Neural progenitor cell (in vitro differentiated cells): ENCODE measurements at places on chromosomes 12 and 14.

DNA sequence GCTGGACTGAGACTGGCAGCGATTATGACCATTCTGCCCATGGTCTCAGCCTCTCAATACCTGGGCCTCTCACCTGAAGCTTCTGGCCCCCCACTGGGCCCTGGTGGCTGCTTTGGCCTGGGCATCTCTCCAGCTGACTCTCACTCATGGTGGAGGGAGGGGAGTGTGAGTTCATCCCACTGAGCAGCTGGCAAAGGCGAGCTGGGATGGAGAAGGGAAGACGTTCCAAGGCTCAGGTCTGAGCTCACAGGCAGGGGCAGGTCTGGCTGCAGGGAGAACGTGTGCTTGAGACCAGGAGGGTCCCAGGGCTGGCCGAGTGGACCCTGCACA, 103.5 kb downstream of the TMEM121 start:
- H3K36me3 ChIP-seq = no peaks in the 10 kb centered on the region
- no peak overlapping the region for H3K4me3 ChIP-seq
- H3K4me1 ChIP-seq = no peaks in the 10 kb centered on the region
- no peak for DNase-seq
- no peaks in the 10 kb centered on the region for H3K27me3 ChIP-seq
- H3K27ac ChIP-seq = no peak overlapping the region

- no peak overlapping the region for H3K27ac ChIP-seq
- no peaks in the 10 kb centered on the region for H3K27me3 ChIP-seq
- no peak overlapping the region for H3K4me3 ChIP-seq
- DNase-seq = no peak
- no peaks in the 10 kb centered on the region for H3K4me1 ChIP-seq
Measured at GRCh38 chr14:74179856-74180255, 59.4 kb upstream of the VSX2 start.

- no peak for DNase-seq
- no peak overlapping the region for H3K4me3 ChIP-seq
- no peaks in the 10 kb centered on the region for H3K36me3 ChIP-seq
- H3K4me1 ChIP-seq = no peaks in the 10 kb centered on the region
Measured at GRCh38 chr12:111359231-111359913, 9.5 kb downstream of the PHETA1 start.

GRCh38 chr14:80049055-80049454, 162.2 kb downstream of the DIO2 start:
- no peak overlapping the region for H3K27ac ChIP-seq
- H3K36me3 ChIP-seq = no peaks in the 10 kb centered on the region
- H3K27me3 ChIP-seq = no peaks in the 10 kb centered on the region
- H3K4me1 ChIP-seq = no peaks in the 10 kb centered on the region
- no peak overlapping the region for H3K4me3 ChIP-seq
- DNase-seq = no peak
